ENCODE measurements at places on chromosomes 1 and 21.

DNA sequence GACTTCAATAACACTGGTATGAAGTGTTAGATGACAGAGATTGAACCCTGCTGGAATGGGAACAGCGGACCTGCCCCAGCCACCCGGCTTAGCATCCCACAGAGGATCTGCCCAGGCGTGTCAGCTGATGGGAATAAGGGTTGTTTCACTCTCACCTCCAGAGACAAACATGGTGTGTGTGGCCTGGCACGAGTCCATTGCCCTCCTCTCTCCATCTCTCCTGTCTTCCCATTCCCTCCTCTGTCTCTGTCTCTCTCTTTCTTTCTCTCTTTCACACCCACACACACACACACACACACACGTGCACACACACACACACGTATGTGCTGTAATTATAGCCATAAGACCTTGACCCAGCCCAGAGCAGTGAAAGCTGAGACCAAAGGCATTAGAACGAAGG lies 200.2 kb downstream of the HIVEP3 start:
- no peak for DNase-seq

- DNase-seq: no peak
Observed at GRCh38 chr1:3984586-3984985, 84.5 kb upstream of the C1orf174 start.

DNA sequence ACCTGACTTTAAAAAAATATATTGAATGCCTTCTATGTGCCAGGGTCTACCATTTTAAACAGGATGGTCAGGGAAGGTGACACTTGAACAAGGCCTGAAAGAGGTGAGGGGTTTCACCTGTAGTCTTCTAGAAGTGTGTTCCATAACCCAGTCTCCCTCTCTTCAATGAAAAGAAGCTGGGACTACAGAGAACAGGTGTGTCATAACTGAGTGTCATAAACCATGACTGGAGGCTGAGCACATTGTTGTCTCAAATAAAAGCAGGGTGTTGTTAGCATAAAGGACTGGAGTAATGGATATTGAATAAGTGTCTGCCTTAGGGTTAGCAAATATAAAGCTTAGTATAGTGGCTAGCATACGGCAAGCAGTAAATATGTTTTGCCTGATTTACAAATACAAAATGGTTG lies 65.4 kb downstream of the SYDE2 start:
- no peak for DNase-seq

GRCh38 chr1:115865704-115866380 lies 24.9 kb upstream of the NHLH2 start:
- no peak for DNase-seq

DNA sequence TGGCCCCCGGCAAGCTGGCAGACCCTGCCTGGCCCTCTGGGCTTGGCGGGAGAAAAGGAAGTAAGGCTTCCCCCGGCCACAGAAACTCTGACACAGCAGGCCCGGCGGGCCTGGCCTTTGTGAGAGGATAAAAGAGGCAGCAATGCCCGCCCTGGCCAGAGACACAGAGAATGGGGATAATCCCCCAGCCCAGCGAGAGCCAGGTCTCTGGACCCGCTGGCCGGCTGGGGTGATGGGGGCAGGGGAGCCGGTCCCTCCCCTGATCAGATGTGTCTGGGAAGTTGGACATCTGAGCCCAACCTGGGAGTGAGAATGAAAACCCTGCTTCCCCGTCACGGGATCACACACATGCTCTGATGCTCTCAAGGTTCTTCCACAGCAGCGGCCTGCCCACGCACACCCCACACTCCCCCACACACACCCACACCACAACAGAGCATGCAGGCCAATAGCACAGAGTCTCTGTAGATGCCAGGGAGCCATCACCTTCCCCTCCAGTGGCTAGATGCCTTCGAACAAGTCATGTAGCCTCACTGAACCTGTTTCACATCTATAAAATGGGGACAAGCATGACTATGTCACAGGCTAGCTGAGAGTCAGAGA lies 4.2 kb downstream of the RSPO1 start:
- DNase-seq: no peak

DNA sequence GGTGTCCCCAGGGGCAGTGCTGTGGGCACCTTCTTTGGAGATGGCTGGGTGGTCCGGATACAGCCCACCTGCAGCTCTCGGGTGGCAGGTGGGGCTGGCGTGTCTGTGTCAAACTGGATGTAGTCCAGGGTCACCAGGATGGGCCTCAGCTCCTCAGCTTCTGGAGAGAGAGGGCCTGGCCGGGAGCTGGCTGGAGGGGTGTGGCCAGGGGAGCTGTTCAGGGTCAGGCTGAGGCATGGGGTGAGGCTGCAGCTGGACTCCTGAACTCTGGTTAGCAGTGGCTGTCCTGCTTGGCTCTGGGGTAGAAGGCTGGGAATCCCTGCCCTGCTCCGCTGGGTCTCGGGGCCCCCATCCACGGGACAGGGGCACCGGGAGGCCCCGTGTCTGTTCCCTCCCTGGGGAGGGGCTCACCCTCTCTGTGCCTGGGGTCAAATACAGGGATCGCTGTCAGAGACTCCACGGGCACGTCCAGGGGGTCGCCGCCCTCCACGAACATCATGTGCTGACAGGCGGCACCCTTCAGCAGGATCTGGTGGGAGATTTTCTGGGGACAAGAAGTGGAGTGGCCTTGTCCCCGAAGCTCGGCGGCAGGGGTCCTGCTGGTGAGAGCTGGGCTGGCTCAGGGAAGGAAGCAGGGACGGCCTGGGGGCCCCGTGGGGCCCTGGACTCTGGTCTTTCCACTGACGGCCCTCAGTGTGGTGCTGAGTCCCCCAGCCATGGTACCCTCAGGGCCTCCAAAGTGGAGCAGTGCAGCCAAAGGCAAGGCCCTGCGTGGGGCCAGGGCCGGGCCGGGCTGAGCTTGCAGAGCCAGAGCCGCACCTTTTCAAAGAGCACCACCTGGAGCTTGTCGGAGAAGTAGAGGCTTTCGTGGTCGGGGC lies 4.1 kb upstream of the TMEM52 start:
- no peak for DNase-seq

DNA sequence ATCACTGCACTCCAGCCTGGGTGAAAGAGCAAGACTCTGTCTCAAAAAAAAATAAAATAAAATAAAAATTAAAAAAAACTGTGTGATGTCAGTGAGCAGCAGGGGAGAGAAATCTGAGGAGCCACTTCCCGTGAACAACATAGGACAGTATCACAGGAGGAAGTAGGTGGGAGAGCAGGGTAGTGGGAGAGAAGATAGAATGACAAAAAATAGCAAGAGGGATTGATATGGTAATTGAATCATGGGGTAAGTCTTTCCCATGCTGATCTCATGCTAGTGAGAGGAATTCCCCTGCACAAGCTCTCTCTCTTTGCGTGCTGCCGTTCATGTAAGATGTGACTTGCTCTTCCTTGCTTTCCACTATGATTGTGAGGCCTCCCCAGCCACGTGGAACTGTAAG lies 81.6 kb upstream of the PBX1 start:
- DNase-seq: no peak

DNA sequence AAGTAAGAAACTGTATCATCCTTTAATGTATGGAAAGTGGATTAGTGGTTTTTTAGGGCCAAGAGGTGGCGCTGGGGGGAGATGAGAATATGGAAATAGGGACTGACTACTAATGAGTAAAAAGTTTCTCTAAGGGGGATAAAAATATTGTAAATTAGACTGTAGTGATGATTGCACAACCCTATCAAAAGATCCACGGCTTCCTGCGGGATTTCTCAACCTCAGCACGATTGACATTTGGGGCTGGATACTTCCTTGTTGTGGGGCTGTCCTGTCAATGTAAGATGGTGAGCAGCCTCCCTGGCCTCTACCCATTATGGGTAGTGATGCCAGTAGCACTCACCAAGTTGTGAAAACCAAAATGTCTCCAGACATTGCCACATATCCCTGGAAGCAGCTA lies 36.0 kb upstream of the PRDM2 start:
- no peak for DNase-seq

DNA sequence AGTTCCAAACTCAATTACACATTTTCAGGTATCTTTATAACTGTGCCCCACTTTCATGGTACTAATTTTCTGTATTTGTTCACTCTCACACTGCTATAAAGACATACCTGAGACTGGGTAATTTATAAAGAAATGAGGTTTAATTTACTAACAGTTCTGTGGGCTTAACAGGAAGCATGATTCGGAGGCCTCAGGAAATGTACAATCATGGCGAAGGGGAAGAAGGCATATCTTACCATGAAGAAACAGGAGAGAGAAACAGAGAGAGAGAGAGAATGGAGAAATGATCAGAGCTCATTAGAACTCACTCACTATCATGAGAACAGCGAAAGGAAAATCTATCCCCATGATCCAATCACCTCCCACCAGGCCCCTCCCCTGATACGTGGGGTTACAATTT lies 874.1 kb upstream of the B3GALT2 start:
- DNase-seq: no peak

DNA sequence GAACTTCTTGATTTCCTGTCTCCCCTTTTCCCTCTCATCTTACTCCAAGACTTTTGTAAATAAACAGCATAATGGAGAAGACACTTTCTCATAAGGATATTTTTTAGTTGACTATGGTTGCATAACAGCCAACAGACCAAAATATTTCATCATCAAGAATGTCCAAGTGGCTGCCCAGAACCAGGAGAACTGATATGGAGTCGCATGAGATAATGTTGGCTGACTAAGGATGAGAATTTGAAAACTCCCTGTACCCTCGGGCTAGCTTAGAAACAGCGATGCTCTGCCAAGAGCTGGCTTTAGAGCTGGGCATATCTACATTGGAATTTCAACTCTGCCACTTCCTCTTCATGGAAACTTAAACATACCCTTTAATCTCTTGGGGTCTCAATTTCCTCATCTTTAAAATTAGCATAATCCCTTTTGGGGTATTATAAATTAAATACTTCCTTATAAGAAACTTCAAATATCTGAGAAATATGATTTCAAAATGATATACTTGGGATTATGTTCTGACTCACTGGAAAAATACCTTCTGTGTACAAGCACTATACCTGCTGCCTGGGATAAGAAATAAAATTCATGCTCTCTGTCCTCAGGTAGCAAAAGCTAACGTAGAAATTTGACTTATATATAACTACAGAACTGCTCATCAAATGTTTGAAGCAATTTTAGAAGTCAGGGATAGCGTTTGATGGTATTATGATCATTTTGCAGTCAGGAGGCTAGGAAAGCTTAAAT lies 777.3 kb downstream of the LTN1 start:
- no peak for DNase-seq

DNA sequence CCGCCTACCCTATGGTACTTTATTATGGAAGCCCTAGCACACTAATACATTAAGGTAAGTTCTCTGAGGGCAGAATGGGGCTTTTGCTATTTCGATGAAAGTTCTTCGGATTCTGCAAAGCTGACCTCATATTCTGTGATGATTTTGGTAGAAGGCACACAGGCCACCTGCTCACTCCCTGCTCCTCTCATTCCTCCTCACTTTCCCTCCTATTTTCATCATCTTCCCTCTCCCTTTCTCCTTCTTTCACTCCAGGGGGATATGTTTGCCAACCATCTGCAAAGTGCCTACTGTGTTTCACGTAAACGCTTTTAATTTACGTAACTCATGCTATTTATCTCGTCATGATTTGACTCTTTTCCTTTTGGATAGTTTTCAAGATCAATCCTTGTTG lies 45.0 kb upstream of the ETS2 start:
- no peak for DNase-seq

DNA sequence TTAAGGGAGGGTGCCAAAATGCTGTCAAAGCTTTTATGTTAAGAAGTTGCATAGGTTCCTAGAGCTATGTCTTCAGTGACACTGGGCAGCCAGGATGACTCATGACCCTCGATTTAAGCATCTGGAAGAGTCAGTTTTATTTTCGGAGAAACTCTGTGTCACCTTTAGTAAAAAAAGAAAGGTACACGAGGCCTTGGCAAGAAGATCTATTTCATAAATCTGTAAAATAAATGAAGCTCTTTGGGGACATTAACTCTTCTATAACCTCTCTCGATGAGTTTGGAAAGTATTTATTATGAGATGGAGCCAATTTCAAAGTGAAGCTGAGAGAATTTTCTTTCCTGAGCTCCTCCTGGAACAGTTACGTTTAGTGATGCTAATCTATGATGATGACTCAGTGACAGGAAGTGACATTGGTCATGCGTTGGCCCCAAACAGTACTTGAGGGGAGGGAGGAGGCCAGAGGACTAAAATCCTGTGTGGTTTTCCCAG lies 156.5 kb downstream of the HLX start:
- DNase-seq: no peak

GRCh38 chr1:212124690-212125582 lies 89.4 kb downstream of the DTL start:
- DNase-seq: no peak

DNA sequence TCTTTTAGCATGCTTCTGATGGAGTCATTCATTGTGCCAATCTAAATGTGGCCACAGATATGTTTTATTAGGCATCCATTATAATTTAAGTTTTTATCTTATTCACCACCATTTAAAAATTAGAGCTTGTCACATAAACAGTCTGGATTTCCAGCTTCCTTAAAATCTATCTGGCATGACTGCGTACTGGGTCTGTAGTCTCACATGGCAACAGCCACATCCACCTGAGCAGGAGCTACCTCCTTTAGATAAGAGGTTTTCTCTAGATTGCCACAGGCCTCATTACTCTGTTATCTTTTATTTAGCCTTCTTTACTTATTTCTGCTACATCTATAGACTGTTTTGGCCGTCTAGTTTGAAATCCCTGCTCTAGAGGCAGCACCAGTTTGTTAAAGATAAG lies 29.1 kb downstream of the B3GALT2 start:
- no peak for DNase-seq

GRCh38 chr1:10187026-10187334 lies 23.4 kb upstream of the KIF1B start:
- no peak for DNase-seq

DNA sequence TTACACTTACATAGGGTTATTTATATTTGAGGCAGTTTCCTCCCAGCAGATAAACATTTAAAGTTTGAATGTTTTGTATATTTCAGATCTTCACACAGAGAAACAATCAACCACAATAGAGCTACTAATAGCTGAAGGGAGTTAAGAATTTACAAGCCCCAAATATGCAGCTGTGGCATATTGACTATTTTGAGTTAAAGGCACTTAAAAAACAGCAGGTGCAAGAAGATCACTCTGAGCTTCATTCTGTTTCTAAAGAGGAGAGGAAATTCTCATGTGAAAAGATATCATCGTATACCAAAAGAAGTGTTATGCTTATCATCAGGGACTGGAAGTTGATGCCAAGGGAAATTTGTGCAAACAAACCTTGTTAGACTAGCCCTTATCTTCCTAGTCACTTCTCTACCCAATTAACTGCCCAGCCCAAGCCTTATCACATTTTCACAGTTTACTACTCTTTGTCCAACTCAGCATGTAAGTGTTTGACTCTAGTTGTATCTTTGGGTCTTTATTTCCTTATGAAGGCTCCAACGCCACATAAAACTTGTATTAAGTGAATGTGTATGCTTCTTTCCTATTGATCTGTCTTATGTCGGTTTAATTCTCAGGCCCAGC lies 66.3 kb upstream of the COG2 start:
- no peak for DNase-seq

DNA sequence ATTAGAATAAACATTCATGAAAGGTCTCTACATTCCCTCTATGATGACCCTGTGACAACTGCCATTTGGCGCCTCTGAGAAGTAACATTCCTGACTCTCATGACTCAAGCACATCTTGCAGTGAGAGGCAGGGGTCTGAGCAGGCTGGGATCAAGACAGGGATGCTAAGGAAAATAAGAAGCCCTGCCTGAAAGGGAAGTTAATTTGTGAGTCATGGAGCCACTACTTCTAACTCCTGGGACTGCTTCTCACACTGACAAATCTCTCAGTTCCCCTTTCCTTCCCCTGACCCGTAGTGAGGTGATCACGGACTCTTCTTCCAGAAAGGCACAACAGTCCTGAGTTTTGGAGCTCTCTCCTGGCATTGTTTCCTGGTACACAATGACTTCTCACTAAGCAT lies 231.9 kb downstream of the TNR start:
- DNase-seq: no peak

- DNase-seq: no peak
Observed at GRCh38 chr1:217431395-217431794, 199.5 kb downstream of the GPATCH2 start.

Data from neural crest cell (in vitro differentiated cells).